ENCODE measurements at places on chromosomes 2 and 18.
A peak's percentile ranks its signal among the peaks of the same experiment; 100 is the strongest.

- no peak for DNase-seq
These were observed 39.1 kb downstream of the ATOH8 start for GRCh38 chr2:85792783-85793441.

- no peak for DNase-seq
These were observed 133.9 kb upstream of the CCDC195 start for GRCh38 chr2:224850081-224850480.

DNA sequence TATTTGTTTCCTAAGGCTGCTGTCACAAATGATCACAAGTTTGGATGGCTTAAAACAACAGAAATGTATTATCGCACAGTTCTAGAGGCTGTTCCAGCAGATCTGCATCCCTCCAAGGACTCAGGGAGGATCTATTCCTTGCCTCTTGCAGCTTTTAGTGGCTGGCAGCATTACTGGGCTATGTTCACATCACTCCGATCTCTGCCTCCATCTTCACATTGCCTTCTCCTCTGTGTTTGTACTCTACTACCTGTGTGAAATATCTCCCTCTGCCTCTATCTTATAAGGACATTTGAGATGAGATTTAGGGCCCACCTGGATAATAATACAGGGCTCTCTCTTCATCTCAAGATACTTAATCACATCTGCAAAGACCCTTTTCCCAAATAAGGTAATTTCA is 18.9 kb downstream of the NDC80 start:
- DNase-seq: no peak

- DNase-seq: no peak
These were observed 102.6 kb downstream of the CDK15 start for GRCh38 chr2:201908901-201909300.

DNA sequence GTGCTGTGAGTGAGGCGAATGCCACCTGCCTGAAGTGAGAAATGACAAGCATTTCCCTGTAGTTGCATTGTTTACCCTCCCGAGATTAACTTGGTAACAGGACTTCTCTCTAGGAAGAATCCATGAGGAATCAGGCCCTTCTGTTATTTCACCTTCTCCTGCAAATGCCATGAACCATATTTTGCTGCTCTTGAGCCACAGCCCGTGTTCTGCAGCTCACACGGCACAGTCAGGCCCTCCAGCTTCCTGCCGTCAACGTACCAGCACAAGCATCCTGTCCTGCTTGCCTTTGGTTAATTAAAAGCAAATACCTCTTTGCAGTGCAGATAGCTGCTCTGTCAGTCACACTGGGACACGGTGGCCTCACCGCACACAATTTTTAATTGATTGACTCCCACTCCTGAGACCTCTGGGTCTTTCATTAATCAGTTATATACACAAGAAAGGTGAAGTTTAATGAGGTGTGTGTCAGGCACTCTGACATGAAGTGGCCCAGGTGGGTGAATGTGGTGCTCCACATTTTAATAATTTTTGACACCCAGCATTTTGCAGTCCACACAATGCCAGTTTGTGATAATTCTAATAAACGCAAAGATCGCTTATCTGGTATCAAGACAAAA is 95.3 kb upstream of the ASB18 start:
- DNase-seq: no peak

- DNase-seq: no peak
These were observed 283.7 kb upstream of the PXDN start for GRCh38 chr2:2028041-2028440.

- DNase-seq: no peak
These were observed 48.0 kb upstream of the ATP6V1B1 start for GRCh38 chr2:70887550-70888246.

DNA sequence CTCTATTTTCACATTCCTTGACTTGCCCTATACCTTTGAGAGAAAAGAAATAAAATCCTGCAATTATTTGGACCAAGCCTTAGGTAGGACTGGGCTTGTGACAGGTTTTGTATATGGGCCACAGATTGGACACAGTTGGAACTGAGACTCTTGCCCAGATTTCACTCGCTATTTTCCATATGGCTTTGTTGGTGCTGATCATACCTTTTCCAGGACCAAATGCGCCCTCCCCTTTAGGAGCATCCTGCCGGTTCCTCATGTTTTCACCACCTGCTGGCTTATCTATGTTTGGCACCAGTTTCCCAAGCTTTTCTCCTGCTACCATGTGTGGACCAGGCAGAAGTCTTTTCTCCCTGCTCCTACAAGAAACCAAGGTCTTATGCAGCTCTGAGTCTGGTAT is 494.9 kb downstream of the EPHA4 start:
- DNase-seq: no peak

DNA sequence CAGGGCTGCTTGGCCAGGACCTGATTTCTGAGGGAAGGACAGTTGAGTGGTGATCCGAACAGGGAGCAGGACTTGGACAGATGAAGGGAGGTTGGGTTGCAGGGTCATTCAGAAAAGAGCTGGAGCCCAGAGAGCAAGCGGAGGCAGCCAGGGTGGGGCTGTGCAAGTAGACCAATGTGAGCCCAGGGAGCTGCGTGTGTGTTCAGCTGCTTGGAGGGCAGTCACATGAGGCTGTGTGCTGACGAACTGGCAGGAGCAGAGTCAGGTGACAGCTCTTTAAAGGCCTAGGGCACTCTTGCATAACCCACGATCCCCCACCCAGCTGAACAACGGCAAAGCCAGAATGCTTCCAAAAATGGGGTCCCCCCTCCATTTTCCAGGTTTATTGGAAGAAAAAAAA is 4.6 kb upstream of the MLPH start:
- DNase-seq: peak; percentile 11

DNA sequence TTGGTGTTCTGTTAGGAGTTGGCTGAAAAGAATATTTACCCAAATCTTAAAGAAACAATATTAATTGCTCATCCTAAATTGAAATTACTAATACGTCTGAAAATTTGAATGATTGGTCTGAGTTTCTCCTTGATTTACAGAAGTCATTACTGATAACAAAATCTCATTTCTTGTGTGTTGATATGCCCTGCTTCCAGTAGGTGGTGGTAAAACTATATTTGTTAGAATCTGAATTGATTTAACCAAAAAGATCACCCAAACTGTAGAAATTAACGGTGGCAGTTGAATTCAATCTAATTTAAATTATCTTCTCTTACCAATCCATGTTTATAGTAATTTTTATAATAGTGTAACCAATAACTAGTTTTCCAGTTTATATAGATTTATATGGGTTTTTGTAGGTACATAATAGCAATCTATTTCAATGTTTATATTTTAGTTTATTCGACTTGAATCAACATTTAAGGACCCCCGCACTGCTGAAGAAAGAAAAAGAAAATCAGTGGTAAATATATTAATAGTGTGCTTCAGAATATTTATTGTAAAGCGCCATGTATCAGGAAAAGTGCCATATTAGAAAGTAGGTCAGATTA is 38.3 kb downstream of the PAPOLG start:
- DNase-seq: no peak

DNA sequence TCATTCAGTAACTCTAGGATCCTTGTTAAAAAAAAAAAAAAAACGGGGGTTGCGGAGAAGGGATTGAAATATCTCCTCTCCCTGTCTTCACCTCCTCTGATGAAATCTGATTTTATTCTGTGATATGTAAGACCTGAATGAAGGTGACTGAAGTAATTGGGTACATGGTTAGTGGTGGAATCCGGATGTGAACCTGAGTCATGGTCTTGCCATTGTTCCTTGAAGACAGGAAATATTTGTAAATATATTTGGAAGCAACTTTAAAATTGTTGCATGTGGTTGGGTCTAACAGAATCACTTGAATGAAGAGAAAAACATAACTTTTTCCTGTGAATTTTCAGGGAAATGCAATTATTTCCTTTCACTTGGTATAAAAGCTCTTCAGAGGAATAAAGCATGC is 3.0 kb upstream of the IL1A start:
- DNase-seq: no peak

DNA sequence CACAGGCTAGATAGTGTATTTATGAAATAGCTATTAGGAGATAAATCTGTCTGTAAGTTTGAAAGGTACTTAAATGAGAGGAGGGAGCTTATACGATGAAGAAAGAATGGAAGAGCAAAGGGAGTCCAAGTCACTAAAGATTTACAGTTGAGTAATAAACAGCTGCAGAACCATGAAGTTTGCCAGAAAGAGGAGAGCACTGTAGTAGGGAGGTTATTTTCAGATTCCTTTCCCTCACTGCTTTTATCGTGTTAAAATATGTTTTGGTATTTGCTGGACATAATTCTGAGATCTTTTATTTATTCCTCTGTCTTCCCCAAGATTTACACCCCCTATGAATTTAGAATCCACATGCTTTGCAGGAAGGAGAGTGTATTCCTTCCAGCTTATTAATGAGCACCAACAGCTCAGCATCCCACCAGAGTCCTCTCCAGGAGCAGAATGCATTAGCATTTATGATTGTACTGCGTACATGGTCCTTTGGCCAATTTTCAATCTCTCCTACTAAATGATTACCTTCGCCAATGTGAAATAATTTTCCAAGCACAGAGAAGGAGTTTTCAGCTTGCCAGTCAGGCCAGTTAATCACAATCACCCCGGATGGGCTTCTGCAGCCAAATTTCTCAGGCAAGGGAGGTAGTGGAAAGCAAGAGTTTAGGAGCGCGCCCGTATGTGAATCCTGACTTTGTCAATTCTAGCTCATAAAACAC is 297.0 kb downstream of the NBAS start:
- DNase-seq: no peak

GRCh38 chr18:11850821-11851145 is 430 bp upstream of the CHMP1B start:
- no peak for DNase-seq

DNA sequence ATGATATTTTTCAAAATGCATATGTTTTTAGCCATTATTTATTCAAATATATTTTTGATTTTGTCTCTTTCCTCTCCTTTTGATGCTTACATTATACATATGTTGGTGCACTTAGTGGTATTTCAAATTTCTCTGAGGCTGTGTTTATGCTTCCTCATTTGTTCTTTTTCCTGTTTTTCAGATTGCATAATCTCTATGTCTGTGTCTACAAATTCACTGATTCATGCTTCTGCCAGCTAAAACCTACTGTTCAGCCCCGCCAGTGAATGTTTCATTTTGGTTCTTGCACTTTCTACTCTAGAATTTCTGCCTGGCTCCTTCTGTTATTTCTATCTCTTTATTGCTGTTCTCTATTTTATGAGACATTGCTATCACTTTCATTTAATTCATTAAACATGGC is 951.7 kb upstream of the CNTNAP5 start:
- DNase-seq: no peak

GRCh38 chr18:48762836-48763718 is 187.7 kb downstream of the SMAD7 start:
- DNase-seq: no peak

DNA sequence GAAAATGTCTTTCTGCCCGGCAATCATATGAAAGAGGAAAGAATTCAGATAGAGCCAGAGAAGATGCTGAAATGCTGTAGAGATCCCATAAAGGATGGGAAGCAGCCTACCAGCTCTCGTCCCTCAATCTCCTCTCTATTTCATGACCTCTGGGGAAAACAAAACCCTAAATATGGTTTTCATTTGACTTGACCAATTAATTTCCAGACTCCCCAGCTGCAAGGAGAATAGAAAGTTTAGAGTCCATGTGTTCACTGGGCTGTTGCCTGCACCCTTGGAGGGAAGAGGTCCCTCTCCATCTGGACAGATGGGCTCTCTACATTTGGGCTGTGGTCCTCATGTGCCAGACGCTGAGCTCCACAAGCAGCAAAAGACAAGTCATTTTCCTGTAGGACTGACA is 40.6 kb downstream of the CAPN13 start:
- no peak for DNase-seq

DNA sequence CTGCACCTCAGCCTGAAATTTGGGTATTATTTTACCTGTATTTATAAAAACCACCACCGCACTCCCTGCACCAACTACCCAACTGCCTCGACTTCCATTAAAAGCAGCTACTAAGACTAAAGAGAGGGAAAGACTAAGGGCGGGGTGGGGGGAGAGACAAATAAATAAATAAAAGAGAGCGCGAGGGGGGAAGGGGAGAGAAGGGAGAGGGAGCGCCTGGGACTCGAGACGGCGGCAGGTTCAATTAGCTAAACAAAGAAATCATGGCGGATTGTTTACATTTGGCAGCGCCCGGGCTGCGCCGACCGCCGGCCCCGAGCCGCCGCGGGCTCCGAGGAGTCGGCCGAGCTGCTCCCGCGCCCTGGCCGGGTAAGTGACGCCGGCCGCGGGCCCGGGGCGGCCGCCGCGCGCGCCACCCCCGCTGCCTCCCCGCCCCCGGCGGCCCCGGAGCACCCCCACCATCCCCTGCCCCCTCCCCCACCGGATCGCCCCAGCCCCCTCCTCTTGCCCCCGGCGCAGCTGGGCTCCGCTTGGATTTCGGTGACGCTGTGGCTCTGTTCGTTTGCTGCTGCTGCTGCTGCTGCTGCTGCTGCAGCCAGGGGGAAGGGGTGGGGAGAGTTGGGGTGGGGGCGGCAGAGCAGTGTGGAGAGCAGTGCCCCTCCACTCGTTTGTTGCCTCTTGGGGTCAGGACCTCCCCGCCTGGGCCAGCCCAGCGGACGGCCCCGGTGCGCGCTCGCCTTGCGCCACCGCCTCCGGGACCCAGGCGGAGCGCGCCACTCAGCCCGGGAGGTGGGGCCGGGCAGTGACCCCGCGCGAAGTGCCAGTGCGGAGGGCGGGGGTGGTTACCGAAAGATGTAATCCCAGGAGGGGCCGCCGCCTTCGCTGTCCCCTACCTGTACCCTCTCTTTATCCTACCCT is 187.2 kb upstream of the FANCL start:
- DNase-seq: peak; percentile 40

DNA sequence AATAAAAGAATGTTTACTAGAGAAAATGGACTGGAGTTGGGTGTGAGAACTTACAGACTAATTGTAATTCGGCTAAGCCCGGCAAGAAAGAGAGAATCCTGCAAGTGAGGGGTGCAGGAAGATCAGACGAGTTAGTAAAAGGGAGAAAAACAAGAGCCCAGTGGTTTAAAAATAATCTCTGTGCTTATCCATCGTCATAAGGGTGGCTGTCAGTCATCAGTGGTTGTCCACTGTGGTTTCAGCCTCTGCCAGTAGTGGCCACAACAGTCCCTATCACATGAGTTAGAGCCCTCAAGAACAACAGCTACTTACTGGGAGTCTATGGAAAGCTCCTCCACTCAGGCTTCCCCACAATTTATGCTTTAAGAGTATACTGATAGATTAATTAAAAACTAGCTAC is 239.8 kb downstream of the SETBP1 start:
- DNase-seq: no peak

GRCh38 chr2:64586054-64586453 is 61.9 kb downstream of the AFTPH start:
- no peak for DNase-seq

GRCh38 chr2:240501531-240501991 is 56.2 kb downstream of the ANKMY1 start:
- DNase-seq: no peak

GRCh38 chr2:48341551-48342133 is 188.3 kb upstream of the STON1 start:
- no peak for DNase-seq
